ENCODE measurements at places on chromosomes 13 and 19.
A peak's percentile ranks its signal among the peaks of the same experiment; 100 is the strongest.

GRCh38 chr13:83057119-83057518 is 825.2 kb downstream of the SLITRK1 start:
- no peak for DNase-seq

GRCh38 chr13:20193162-20193906 is 596 bp upstream of the GJB2 start:
- DNase-seq, result no peak

- DNase-seq, result no peak
Measured at GRCh38 chr19:38064661-38065425, 157.8 kb downstream of the SIPA1L3 start.

- no peak for DNase-seq
Measured at GRCh38 chr19:50266896-50267295, 62.3 kb downstream of the KCNC3 start.

- DNase-seq, result no peak
Measured at GRCh38 chr19:51739466-51740213, 12.0 kb downstream of the FPR1 start.

DNA sequence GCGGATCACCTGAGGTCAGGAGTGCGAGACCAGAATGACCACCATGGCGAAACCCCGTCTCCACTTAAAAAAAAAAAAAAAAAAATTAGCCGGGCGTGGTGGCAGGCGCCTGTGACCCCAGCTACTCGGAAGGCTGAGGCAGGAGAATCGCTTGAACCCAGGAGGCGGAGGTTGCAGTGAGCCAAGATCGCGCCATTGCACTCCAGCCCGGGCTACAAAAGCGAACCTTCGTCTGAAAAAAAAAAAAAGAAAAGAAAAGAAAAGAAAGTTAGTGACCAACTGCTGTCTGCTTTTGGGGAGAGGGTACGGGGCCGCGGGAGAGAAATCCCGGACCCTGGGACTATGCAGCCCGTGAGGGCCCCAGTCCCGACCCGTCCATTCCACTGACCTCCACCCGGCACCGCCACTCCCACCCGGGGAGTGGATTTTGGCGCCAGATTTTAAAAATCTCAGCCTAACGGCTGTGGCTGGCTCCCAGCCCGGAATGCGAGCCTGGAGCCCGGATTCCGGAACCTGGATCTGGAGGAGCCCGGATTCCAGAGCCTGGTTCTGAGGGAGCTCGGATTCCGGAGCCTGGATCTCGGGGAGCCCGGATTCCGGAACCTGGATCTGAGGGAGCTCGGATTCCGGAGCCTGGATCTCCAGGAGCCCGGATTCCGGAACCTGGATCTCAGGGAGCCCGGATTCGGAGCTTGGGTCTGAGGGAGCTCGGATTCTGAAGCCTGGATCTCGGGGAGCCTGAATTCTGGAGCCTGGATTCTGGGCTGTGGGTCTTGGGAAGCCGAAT is 6.1 kb upstream of the LMNB2 start:
- DNase-seq, result peak; percentile 94

DNA sequence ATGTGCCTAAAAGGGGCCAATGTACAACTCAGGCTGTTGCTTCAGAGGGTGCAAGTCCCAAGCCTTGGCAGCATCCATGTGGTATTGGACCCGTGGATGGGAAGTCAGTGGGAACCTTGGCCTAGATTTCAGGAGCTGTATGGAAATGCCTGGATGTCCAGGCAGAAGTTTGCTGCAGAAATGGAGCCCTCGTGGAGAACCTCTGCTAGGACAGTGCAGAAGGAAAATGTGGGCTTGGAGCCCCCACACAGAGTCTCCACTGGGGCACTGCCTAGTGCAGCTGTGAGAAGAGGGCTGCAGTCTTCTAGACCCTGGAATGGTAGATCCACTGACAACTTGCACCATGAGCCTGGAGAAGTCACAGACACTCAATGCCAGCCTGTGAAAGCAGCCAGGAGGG is 28.5 kb downstream of the GPC5 start:
- DNase-seq, result no peak

DNA sequence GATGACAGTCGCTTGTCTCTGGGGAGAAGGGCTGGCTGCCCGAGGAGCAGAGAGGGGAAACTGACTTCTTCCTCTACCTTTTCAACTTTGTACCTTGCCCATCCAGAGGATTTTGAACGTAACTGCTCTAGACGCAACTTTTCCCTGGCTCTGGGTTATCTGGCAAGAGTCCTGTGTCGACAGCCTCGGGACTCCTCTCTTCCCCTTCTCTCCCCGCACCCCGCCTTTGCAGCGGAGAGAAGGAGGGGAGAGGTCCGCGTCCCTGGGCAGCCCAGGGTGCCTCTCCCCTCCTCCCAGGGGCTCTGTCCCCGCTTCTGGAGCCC is 574 bp downstream of the SH3GL1 start:
- DNase-seq, result no peak

- no peak for DNase-seq
Measured at GRCh38 chr19:48646001-48646721, at the start of gene CA11. TSS of gene CA11 (minus strand) at chr19:48646187. CDS start at chr19:48645632, 555 bp downstream.

GRCh38 chr13:95620825-95621498 is 23.5 kb downstream of the DZIP1 start:
- DNase-seq, result no peak

GRCh38 chr13:60893801-60894200 is 496.8 kb downstream of the TDRD3 start:
- no peak for DNase-seq

DNA sequence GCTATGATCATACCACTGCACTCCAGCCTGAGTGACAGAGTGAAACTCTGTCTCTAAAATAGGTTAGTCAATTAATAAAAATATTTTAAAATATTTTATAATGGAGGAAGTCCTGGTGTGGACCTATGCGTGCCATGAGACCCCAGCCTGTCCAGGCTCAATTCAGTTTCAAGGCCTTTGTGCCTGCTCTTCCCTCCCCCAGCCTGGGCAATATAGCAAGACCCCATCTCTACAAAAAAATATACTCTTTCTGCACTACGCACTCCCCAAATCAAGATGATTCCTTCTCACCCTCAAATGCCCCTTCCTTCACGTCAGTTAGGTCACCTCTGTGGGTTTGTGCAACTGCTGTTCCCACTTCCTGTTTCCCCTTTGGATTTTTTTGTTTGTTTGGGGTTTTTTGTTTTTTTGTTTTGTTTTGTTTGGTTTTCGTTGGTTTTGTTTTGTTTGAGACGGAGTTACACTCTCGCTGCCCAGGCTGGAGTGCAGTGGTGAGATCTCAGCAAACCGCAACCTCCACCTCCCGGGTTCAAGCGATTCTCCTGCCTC is 1.4 kb upstream of the HSH2D start:
- DNase-seq, result no peak
